Stimulated activated CD4-positive, alpha-beta T cell treated with anti-CD3 and anti-CD28 coated beads, Interleukin-12 subunit alpha, Interleukin-12 subunit beta, amount 100 ng/mL, for 24 hours (primary cell): ENCODE measurements at places on chromosomes 6 and 20.
A peak's percentile ranks its signal among the peaks of the same experiment; 100 is the strongest.

- DNase-seq = no peak
Measured at GRCh38 chr6:6178795-6179194, 141.7 kb downstream of the F13A1 start.

GRCh38 chr6:17706580-17707370 is at the start of gene NUP153:
TSS of gene NUP153 (minus strand) at chr6:17706925. CDS start at chr6:17706387, 538 bp downstream.
- DNase-seq = peak; percentile 100

DNA sequence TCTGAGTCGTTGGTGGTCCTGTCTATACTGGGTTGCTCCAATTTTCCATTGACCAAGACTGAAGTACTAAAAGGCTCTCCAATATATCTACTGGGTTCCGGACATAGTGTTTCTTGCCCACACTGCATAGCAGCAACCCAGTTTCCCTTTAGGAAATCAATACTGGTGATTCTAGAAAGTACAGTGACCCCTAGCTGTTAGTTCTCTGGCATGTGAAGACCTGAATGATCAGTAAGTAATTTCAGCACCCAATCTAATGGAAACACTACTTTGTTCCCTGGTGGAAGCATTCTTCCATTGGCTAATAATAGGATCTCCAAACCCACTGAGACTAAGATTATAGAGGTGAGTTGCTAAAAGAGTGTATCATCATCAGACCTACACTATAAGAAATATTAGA is 40.8 kb upstream of the STMND1 start:
- no peak for DNase-seq

GRCh38 chr6:71179249-71179885 is 109.2 kb upstream of the OGFRL1 start:
- no peak for DNase-seq

- no peak for DNase-seq
Measured at GRCh38 chr6:161242779-161243693, 30.8 kb downstream of the AGPAT4 start.

- no peak for DNase-seq
Measured at GRCh38 chr6:42201382-42201781, 6.6 kb upstream of the GUCA1B start.

DNA sequence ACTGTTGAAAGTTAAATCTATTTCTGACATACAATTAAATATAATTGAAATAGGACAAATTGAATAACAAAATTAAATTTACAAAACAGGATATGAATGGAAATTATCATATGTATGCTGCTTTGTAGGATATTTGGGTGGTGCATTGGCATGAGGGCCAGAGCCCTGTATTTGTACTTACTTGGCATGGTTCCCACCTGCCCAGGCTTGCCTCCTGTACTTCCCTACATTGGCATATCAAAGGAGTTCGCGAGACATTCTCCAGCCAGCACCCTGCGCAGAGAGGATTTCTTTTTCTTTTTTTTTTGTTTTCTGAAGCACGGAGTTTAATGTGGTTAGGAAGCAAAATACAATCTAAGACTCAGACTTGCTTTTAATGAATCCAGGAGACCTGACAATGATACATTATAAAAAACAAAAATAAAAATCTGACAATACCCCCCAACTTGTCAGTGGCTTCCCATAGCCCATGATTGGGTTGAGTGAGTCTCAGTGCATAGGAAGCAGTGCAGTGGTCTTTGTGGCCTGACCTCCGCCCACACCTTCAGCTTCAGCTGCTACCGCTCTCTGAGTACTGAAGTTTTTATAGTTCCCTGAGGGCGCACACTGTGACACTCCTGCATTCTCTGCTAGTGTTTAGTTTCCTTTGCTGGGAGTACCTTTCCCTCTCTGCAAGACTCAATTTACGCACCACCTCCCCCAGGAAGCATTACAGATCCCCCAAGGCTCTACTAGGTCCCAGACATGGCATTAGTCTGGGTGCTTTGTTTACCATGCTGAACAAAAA is 440.8 kb downstream of the UTRN start:
- DNase-seq = no peak
